DMS79 treated with DMSO at 0.1 percent for 48 hours (cell line): ENCODE measurements at places on chromosomes 4 and X.

- DNase-seq: no peak
Observed at GRCh38 chr4:69576251-69576877, 63.1 kb downstream of the UGT2A2 start.

DNA sequence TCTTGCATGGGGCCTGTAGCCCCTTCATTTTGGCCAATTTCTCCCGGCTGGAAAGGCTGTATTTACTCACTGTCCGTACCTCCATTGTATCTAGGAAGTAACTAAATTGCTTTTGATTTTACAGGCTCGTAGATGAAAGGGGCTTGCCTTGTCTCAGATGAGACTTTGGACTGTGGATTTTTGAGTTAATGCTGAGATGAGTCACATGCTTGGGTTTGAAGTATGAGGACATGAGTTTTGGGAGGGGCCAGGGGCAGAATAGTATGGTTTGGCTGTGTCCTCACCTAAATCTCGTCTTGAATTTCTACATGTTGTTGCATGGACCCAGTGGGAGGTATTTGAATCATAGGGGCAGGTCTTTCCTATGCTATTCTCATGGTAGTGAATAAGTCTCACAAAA, 407.6 kb upstream of the NDST3 start:
- no peak for DNase-seq

DNA sequence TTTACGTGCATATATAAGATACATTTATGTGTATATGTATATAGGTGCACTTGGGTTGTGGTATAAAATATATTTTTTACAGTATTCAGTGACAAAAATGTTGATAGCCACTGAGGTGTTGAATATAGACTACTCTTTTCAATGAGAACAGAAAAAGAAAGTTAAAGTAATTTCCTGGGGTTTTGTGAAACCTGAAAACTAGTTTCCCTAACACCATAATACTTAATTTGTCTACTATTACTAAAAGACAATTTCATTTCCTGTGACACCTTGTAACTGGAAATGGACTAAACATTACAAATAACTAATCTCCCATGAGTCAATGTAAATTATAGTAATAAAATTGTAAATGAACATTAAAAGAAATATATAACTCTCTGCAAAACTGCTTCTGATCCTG, 32.0 kb upstream of the MAP9 start:
- no peak for DNase-seq

GRCh38 chr4:8084031-8084660, 74.5 kb downstream of the ABLIM2 start:
- no peak for DNase-seq

DNA sequence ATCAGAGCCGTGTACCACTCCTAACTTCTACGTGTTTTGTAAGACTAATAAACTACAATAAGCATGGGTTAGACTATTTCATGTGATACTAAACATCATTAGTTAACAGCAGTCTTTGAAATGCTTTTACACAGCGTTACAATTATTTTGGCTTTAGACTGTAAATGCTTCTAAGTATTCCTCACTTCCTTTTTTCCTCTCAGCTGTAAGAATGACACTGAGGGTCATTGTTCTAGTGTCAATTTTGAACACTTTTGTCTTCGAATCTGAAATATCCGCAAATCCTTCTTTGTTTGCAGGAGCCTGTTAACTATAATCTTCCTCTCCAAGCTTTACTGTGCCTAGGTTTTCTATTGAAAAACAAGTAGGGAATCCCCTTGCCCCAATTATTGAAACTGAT, 1.5 kb downstream of the ABCE1 start:
- no peak for DNase-seq

DNA sequence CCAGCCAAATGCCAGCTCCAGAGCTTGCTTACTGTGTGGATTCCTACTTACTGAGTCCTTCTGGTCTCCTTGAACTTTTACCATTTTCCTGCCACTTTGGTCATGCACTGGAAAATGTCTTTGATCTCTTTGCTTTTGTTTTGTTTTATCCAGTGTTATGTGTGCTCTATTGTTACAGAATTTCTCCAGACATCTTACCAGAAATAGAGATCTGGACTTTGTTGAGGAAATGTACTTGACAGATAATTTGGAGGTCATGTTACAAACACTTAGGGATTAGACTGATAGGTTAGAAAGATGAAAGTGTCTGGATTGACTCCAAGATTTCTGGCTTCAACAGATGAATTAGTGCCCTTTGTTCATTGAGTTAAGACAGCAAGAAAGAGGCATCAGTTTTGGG, 5.7 kb upstream of the ZNF330 start:
- DNase-seq: no peak

GRCh38 chrX:41542135-41542534, 95.0 kb downstream of the NYX start:
- no peak for DNase-seq

- peak; percentile 5 for DNase-seq
Observed at GRCh38 chrX:68724531-68725020, 77.1 kb downstream of the STARD8 start.

- no peak for DNase-seq
Observed at GRCh38 chr4:42655269-42655637, 1.7 kb downstream of the ATP8A1 start.

- DNase-seq: no peak
Observed at GRCh38 chrX:1462596-1463251, 10.0 kb upstream of the ASMTL start.

GRCh38 chr4:1577822-1578217, 106.3 kb downstream of the FAM53A start:
- DNase-seq: no peak

DNA sequence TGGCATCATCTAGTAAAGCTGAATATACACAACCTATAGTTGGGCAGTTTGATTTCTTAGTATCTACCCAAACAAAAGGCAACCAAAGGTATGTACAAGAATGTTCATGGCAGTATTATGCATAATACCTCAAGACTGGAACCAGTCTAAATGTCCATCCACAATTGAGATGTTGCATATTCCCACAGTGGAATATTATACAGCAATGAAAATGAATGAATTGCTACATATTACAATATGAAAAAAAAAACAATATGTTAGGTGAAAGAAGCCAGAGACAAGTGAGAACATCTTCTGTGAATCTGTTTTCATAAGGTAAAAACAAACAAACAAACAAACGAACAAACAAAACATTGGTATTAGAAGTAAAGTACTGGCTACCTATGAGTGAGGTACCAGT, 11.6 kb upstream of the RAB28 start:
- DNase-seq: no peak

DNA sequence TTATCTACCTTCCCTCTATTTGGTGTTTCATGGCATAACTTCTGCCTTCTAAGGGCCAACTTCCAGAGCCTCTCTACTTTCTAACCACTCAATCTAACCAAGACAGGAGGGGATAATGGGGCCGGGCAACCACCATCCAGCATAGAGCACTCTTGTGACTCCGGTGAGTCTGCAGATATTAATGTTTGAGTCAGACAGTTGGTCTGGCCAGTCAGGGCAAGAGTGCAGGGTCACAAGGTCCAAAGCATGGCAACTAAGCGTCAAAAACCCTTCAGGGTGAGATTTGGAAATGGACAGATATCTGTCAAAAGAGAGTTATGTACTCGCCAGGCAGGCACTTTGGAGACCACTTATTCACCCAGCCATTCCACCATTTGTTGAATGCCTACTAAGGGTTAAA, 105.0 kb downstream of the PALLD start:
- no peak for DNase-seq

DNA sequence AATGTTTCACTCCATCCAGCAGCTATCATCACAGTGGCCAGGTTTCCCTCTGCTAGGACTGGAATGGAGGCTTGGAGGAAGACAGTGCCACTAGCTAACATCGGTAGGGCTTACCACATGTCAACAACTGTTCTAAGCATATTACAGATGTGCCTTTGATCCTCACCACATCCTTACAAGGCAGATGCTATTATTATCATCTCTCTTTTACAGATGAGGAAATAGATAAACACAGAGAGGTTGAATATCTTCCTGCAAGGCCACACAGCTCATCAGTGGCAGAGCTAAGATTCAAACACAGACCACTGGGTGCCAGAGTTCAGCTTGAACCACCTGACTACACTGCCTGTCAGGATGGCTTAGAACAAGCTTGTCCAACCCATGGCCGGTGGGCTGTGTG, 47.4 kb downstream of the MAMLD1 start:
- DNase-seq: no peak

DNA sequence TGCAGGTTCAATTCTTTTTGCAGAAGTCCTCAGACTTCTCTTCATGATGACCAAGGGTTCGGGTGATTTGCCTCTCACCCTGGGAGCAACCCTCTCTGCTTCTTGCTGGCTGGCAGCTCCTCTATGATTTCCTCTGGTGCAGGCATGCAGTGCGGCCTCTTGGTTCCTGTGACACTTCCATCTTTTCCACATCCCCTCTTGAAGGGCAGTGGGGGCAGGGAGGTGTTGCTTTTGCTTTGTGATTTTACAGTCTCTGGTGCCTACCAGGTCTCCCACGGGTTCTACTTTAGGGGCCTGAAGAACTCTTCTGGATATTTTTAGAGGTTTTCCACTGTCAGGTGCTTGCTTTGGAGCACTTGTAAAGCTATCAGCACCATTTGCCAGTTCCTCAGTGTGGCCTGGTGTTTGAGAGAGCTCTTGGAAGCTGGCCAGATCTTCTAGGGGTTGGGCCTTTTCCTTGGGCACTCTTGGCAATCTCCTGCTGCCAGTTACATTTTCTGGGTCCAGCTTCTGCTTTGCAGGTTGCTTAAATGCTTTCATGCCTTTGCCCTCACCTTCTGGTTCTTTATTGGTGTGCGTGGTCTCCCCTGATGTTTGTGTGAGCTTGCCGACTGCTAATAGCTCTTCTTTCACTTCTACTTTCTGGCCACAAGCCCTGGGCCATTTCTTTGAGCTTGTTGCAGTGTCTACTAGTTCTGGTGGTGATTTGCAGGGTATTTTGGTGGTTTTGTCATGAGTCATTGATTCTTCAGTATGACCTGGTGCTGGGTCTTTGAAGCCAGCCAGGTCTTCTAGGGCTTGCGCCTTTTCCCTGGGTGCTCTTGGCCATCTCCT, 11.5 kb upstream of the CHST7 start:
- peak; percentile 84 for DNase-seq

DNA sequence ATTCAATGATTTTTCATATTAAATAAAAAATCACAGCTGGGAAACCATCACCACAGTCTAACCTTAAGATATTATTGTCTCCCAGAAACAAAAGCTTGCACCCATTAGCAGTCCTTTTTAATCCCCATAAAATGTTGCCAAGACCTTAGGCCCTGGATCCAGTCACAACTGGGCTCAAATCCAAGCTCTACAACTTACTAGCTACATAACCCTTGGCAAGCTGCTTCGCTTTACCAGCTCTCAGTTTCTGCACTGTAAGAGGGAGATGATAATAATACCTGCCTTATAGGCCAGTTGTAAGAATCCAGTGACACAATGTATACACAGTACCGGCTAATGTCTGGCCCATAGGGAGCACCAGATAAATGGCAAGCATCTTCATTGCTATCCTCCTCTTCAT, 400.9 kb upstream of the FGF13 start:
- DNase-seq: no peak

- no peak for DNase-seq
Observed at GRCh38 chrX:108178143-108178498, 86.5 kb downstream of the ATG4A start.

DNA sequence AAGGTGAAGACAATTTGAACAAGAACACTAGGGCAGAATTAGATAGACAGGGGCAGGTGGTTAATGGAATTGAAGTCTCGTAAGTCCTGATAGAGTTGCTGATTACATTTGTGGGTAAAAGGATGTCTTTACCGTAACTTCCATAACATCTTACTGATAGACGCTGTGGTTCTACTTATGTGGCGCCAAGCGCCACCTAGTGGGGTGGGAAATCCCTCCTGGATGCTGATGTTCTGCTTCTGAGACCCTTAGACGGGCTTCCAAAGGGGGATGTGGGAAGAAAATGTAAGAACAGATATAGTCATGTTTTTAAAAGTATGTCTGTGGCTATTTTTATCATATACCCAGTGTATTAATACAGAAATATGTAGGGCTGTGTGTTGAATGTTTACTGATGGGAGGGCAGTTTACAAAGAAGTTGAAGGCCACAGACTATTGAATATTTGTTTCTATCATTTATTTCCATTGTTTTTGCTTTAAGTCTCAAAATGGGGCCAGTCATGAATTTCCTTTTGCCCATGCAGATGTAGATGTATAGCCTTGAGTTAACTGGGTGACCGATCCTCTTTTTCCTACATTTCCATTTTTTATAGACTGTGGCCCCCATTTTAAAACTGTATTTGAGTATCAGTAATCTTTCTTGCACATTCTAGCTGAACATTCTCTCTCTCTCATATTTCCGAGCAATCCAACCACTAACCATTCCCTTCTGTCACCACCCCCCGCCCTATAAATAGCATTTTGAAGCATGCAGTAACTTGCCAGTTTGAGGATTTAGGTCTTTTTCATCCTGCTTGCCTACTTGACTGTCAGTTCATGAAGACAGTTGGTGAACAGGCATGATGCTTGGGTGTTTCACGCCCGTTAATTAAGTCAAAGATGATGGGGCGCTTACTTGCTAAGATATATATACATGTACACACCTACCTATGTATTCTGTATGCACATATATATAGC, 12.1 kb upstream of the TLR8 start:
- DNase-seq: no peak

GRCh38 chr4:28386776-28387175, 1526.1 kb downstream of the STIM2 start:
- no peak for DNase-seq
